Mucosa of descending colon (tissue), 3 donors: ENCODE measurements at places on chromosomes 1 and 21. TPM values are rescaled to one million over a fixed set of nuclear protein-coding genes. Genes with fewer than 3 reads are reported as not detected.

The ITLN2 gene
- total RNA-seq, result not detected

- peak; percentile 78 for DNase-seq
Measured at GRCh38 chr1:200040481-200041138, 13.1 kb downstream of the NR5A2 start.

DNA sequence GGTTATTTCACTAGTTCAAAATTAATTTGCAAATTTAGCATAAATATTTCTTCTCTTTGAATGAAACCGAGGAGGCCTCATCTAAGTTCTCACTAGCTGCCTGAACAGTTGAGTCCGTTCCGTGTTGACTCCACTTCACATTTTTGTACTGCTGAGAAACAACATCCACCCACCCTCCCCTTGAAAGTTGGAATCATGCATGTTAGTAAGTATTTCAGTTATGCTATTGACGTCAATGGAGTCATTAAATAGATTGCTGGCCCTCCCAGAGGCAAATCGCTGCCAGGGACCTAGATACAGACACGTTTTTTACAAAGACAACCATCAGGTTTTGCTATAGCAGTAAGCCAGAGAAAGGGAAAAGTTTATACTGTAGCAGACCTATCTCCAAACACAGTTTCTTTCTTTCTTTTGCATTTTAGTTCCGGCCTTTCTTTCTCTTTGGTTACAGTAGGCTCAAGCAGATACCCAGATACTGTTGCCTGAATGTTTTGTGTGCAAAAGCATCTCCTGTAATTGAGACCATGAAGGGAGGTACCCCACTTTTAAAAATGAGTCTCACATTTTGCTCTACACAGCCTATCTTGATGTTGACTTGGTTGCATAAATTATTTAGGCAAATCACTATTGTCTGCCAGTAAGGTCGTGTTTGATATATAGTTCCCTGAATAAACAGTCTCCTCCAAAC lies 262.6 kb upstream of the SGIP1 start:
- peak; percentile 54 for DNase-seq

The AMY2A gene
- not detected for total RNA-seq

The LINGO4 gene
- total RNA-seq, result 0.23 TPM

DNA sequence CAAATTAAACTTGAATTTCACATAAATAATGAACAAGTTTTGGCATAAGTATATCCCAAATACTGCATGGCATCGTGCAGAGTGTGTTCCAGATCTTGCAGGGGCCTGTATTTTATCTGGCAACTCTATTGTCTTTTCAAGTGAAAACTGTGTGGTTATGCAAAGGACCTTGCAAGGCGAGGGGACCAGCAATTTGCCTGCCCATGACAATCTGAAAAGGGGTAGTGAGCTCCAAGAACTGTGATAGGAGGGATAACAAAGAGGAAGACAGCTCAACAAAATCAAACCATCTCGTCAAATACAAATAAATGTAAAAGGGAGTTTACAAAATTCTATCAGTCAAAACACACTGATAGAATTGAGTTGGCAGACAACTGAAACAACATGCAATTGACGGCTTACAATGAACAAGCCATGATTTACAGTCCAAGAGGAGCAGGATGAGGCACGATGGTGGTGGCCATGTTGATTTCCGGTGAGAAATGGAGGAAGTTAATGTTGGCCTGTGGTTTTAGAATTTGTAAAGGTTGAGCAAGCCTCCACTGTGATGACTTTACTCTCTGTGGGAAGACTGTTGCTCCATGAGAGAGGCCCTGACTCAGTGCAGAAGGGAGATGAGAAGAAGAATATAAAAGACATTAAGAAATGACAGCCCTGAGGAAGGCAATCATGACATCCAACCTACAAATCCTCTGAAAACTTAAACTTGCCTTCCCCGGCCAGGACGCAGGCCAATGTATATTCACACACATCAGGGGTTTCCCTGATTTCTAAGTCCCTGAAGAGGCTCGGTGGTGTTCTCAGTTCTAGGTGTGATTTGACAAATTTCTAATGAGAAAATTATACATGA lies 132.2 kb downstream of the ADSS2 start:
- no peak for DNase-seq

The MAP3K7CL gene
- 4.3 TPM for total RNA-seq

GRCh38 chr1:104238991-104239390 lies 489.3 kb downstream of the AMY1C start:
- DNase-seq, result no peak

The PER3 gene
- 14.7 TPM for total RNA-seq

The KAZN gene
- total RNA-seq, result 21.9 TPM

The LCE1B gene
- not detected for total RNA-seq

- DNase-seq, result no peak
Measured at GRCh38 chr1:234507089-234507488, 28.1 kb upstream of the TARBP1 start.

The FOXO6 gene
- 0.65 TPM for total RNA-seq

DNA sequence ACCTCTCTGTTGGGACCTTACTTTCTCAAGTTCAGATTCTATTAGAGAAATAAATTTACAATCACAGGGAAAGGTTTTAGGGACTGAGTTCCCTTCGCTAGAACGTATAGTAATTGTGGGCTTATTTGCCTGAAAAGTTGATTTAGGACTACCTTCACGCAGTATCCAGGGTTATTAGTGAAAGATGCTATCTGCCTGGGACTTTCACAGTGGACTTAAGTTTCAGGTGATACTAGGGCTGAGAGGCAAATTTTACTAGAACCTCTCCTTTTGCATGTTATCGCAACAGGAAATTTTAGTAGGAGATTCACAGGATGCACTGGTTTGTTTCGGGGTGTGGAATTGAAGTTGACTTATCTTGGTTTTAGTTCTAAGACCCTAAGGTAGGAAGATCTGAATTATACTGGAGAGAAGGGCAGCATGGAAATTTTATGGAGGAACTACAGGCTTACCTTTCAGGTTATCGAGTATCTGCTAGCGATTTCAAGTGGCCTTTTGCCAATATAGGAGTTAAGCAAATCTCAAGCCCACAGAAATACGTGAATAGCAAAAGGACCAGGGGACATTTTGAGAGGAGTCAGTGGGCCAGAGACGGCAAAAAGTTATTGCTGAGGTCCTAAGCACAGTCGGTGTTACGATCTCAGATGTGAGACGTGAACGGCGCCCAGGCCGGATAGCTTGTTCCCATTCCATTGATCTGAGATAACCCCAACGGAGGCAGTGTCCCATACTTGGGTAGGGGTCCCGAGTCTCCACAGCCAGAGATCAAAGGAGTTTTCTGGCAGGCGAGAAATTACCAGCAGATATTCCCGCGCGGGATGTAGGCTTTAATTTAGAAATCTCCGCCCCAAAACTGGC lies 723 bp upstream of the GNAI3 start:
- no peak for DNase-seq

DNA sequence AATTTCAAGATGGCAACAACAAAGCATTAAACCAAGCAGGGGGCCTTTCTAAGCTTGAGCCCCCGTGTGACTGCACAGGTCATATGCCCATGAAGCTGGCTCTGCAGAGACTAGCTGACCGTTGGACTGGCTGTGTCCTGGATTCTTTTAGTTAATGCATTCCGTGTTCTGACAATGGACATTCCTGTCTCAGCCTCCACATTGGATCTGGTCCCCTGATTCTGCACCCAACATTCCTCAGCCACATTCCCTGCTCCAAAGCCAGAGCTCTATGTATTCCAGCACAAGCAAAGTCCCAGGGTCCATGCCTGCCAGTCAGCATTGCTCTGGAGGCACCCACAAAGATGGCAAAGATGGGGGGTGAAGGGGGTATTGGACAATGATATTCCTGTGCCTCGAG lies 5.1 kb upstream of the NAV1 start:
- no peak for DNase-seq

GRCh38 chr1:48030696-48031365 lies 33.6 kb upstream of the TRABD2B start:
- no peak for DNase-seq

The LCE1D gene
- not detected for total RNA-seq

DNA sequence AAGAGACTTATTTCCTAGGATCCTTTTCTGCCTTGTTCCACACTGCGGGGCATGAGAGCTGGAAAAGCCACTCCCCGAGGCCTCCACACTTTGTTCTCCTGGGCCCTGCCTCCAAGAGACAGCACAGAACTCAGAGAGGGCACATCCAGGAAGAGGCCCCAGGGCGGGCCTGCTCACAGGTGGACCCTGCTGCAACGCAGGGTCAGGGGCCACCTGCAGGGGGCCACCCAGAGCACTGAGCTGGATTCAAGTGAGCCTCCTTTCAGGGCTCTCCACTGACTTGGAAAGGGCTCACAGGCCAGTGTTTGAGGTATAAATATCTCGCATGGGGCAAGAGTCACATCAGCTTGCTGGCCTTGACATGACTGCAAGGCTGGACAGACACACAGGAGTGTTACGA lies 4.8 kb downstream of the RGS16 start:
- DNase-seq, result no peak

DNA sequence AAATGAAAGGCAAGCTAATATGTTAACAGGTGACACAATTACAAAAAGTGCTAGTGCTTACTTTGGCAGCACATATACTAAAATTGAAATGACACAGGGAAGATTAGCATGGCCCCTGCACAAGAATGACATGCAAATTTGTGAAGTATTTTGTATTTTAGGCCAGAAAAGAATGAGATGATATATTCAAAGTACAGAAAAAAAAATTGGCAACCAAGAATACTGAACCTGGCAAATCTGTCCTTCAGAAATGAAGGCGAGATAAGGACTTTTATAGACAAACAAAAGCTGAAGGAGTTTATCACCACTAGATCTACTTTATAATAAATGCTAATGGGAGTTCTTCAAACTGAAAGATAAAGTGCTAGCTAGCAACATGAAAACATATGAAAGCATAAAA lies 350.0 kb upstream of the POU3F1 start:
- no peak for DNase-seq

DNA sequence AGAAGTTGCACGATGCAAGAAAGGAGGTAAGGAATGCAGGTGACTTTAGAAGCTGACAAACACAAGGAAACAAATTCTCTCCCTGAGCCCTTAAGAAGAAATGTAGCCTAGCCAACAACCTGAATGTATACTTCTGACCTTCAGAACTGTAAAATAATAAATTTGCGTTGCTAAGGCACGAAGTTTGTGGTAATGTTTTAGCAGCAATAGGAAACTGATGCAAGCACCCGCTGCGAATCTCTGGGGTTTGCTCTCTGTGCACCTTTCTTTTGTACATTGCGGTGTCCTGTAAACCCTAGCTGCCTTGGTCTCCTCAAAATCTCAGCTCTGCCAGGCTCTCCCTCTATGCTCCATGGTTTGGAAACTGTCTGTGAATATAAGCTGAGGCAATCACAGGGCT lies 15.1 kb downstream of the CD53 start:
- no peak for DNase-seq

DNA sequence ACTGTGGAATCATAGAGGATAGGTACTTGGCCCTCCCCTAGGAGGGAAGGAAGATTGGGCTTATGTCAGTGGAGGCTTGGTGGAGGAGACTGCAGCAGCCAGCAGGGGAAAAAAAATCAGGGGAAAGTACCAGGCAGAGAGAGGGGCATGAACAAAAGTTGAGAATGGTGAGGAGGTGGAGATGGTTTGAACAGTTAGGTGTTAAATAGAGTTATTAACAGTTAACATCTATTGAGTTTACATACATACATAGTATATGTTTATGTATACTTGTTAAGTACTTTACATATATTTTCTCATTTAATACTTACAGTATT lies 136.5 kb upstream of the HNRNPU start:
- no peak for DNase-seq

DNA sequence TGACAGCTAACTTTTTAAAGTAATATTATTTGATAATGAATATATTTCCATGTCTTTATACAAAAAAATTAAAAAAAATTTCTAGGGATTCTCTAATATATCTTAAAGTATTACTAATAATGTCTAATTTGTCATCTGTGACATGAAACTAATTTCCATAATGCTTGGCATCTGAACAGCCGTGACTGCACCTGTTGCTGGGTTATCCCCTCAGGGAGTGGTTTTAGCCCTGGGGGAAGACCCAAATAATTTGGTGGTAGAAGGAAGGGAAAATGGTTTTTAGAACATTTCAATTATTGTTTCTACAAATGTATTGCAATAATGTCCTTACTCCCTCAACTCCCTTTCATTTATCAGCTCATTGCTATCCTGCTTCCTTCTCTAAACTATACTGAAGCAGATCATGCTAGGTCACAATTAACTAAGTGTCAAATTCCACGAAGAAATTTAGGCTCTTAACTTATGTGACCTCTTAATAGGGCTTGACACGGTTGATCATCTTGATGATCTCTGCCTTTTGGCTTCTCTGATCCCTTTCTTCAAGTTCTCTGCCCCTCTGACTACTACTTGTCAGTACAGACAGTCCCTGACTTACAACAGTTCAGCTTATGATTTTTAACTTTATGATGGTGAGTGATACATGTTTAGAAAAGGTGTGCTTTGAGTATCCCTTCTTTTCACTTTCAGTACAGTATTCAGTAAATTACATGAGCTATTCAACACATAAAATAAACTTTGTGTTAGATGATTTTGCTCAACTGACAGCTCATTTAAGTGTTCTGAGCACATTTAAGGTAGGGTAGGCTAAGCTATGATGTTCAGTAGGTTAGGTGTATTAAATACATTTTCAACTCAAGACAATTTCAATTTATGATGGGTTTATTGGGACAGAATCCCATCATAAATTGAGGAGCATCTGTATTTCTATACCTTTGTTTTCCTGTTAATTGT lies 26.4 kb upstream of the DPH5 start:
- no peak for DNase-seq

- DNase-seq, result no peak
Measured at GRCh38 chr1:161502641-161503393, 2.4 kb upstream of the FCGR2A start.

DNA sequence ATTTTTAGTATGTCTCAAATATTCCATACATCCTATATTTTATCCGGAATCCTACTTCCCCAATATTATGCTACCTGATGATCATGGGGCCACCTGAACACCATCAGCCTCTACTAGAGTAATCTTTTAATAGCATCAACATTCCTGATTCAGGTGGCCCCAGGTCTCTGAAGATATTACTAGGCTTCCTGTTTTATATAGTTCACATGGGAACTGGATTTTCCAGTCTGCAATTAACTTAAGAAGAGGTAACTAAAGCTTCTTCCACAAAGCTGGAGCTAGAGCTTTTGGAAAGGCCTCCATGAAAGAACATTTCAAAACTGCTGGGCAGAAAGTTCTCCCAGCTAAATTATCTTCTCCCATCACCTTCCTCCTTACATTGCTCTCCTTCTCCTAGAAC lies 72.3 kb upstream of the ADAM30 start:
- DNase-seq, result no peak

DNA sequence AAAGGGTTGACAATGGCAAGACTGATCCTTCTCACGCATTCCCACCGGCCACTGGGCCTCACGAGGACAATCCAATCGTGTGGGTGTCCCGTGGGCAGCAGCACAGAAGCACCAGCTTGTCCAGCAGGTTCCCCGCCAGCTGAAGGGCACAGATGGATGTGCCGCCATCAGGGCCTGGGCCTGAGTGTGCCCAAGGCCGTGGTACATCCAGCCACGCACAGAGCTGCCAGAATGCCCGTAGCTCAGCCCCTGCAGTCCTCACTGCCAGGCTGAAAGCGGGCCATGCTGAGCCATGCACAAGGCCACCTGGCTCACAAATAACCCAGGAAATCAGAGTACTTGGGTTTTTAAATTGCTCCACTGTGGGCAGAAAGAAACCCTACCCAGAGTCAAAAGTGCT lies 7.0 kb downstream of the NPHP4 start:
- DNase-seq, result no peak

The GNG4 gene
- 4.6 TPM for total RNA-seq

- peak; percentile 46 for DNase-seq
Measured at GRCh38 chr1:1620433-1621139, 5.3 kb downstream of the MIB2 start.
